CD4-positive, CD25-positive, alpha-beta regulatory T cell (primary cell): ENCODE measurements at places on chromosomes 1 and 21. TPM values are rescaled to one million over a fixed set of nuclear protein-coding genes. Genes with fewer than 3 reads are reported as not detected.

GRCh38 chr1:75937034-75937433 is 4.8 kb upstream of the ASB17 start:
- H3K27ac ChIP-seq, result no peak overlapping the region
- DNase-seq, result no peak
- H3K27me3 ChIP-seq, result no peaks in the 10 kb centered on the region
- H3K4me1 ChIP-seq, result no peaks in the 10 kb centered on the region

SYT6 gene
- 0.17 TPM for total RNA-seq

DNA sequence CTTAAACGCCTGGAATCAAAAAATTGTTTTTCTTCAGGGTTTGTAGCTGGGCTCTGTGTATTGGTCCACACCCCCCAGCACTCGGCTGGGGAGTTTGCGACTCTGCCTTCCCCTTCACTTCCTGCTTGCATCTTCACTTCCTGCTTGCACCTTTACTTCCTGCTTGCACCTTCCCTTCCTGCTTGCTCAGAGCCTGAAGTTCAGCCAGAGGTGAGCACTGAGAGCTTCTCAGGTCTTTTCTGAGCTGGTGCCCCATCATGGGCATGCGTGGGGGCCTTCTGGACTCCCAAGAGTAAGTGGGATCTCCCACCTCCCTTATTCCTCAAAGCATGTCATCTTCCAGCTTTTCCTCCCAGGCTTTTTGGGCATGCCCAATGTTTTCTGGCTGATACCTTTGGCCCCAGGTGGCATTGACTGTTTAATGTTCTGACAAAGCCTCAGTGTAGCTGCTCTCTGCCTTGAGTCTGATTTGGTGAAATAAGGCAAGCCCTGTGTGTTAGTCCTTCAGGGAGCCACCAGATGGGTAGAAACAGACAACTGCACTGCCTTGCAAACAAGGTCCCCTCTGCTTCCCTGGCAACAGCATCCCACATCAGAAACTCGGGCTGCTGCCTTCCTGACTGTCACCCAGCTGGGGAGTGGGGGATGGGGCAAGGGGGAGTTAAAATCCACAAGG is 3.5 kb downstream of the KRTAP10-2 start:
- H3K27ac ChIP-seq, result peak overlapping the region; percentile 28
- no peaks in the 10 kb centered on the region for H3K27me3 ChIP-seq
- H3K4me3 ChIP-seq, result peak overlapping the region; percentile 49
- DNase-seq, result no peak
- peaks cover 15% of the 10 kb centered on the region for H3K4me1 ChIP-seq
- no peaks in the 10 kb centered on the region for H3K36me3 ChIP-seq

DNA sequence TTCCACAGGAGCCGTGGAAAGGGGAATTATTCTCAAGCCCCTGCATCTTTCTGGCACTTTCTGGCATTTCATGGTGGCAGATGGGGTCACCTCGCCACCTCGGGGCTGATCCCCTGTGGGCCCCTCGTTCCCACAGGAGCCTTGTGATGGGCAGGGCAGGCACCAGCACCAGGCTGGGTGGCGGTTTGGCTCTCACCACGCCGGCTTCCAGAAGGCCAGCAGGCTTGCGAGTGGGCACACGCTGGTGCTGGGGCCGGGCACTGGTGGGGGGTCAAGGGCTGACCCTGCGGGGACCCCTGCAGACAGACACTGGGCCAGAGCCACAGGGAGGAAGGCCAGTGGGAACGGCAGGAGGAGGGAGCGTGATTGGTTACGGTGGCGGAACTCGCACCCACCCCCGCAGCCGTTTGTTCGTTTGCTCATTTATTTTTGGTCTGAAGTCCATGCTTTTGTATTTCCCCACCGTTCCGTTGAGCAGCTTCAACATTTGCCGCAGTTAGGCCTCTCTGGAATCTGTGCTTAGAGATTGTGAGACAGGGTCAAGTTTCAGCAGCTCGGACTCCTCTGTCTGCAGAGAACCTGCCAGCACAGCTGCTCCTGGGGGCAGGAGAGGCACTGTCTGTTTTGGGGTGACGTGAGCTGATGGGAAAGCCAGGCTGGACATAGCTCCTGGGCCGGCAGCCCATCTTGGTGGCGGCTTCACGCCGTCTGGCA is 5.3 kb downstream of the COL18A1 start:
- DNase-seq, result no peak
- no peak overlapping the region for H3K4me3 ChIP-seq
- peaks cover 9% of the 10 kb centered on the region for H3K27me3 ChIP-seq
- no peak overlapping the region for H3K27ac ChIP-seq
- H3K36me3 ChIP-seq, result no peaks in the 10 kb centered on the region
- peaks cover 10% of the 10 kb centered on the region for H3K4me1 ChIP-seq

GRCh38 chr1:233520261-233521191 is 93.4 kb upstream of the KCNK1 start:
- H3K27ac ChIP-seq, result no peak overlapping the region
- peaks cover 4% of the 10 kb centered on the region for H3K27me3 ChIP-seq
- DNase-seq, result no peak

DNA sequence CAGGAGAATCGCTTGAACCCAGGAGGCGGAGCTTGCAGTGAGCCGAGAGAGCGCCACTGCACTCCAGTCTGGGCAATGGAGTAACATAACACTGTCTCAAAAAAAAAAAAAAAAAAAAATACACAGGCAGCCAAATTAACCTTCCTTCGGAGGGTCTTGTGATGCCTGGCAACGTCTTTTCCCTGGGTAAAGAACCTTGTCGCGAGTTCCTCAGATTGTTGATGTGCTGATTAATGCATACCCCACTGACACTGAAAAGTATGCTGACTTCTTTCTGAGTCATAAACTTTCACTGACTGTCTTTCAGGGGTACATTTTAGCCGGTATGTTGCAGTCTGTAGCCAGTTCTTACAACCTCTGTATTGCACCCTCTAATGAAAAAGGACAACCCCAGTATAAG is 95.1 kb upstream of the SOD1 start:
- H3K4me3 ChIP-seq, result no peak overlapping the region
- H3K36me3 ChIP-seq, result no peaks in the 10 kb centered on the region
- H3K27me3 ChIP-seq, result no peaks in the 10 kb centered on the region
- H3K27ac ChIP-seq, result no peak overlapping the region
- DNase-seq, result no peak
- H3K4me1 ChIP-seq, result peaks cover 6% of the 10 kb centered on the region

PRMT6 gene
- 7.8 TPM for total RNA-seq

DNA sequence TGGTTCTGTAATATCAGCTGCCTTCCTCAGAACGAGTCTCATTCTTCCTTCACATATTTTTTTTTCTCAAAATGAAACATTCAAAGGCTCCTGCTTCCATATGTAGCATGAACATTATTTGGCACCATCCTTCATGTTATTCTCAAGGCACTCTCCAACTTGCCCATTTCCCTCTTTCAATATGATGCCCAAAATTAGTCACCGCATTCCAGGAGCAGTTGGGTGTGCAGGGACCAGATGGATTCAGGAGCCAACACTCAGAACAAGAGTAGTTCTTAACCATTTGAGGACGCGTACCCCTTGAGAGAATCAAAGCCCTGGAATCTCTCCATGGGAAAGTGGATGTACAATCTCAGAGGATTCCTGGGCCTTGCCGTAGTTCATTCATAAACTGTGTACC is 50.3 kb downstream of the KCNK1 start:
- H3K4me1 ChIP-seq, result no peaks in the 10 kb centered on the region
- no peaks in the 10 kb centered on the region for H3K36me3 ChIP-seq
- H3K4me3 ChIP-seq, result no peak overlapping the region

HRNR gene
- not detected for total RNA-seq

GRCh38 chr1:39894884-39895495 is 6.7 kb downstream of the MYCL start:
- H3K27ac ChIP-seq, result no peak overlapping the region
- no peak overlapping the region for H3K4me3 ChIP-seq
- H3K27me3 ChIP-seq, result peaks cover 29% of the 10 kb centered on the region
- no peak for DNase-seq
- H3K36me3 ChIP-seq, result no peaks in the 10 kb centered on the region

DNA sequence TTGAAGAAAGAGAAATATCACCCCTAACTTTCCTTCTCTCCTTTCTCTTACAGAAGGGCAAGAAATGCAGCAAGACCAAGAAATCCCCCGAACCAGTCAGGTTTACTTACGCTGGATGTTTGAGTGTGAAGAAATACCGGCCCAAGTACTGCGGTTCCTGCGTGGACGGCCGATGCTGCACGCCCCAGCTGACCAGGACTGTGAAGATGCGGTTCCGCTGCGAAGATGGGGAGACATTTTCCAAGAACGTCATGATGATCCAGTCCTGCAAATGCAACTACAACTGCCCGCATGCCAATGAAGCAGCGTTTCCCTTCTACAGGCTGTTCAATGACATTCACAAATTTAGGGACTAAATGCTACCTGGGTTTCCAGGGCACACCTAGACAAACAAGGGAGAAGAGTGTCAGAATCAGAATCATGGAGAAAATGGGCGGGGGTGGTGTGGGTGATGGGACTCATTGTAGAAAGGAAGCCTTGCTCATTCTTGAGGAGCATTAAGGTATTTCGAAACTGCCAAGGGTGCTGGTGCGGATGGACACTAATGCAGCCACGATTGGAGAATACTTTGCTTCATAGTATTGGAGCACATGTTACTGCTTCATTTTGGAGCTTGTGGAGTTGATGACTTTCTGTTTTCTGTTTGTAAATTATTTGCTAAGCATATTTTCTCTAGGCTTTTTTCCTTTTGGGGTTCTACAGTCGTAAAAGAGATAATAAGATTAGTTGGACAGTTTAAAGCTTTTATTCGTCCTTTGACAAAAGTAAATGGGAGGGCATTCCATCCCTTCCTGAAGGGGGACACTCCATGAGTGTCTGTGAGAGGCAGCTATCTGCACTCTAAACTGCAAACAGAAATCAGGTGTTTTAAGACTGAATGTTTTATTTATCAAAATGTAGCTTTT is 2.4 kb downstream of the CCN1 start:
- H3K27ac ChIP-seq, result no peak overlapping the region
- DNase-seq, result no peak
- peaks cover 8% of the 10 kb centered on the region for H3K4me1 ChIP-seq
- no peak overlapping the region for H3K4me3 ChIP-seq
- peaks cover 32% of the 10 kb centered on the region for H3K27me3 ChIP-seq

DNA sequence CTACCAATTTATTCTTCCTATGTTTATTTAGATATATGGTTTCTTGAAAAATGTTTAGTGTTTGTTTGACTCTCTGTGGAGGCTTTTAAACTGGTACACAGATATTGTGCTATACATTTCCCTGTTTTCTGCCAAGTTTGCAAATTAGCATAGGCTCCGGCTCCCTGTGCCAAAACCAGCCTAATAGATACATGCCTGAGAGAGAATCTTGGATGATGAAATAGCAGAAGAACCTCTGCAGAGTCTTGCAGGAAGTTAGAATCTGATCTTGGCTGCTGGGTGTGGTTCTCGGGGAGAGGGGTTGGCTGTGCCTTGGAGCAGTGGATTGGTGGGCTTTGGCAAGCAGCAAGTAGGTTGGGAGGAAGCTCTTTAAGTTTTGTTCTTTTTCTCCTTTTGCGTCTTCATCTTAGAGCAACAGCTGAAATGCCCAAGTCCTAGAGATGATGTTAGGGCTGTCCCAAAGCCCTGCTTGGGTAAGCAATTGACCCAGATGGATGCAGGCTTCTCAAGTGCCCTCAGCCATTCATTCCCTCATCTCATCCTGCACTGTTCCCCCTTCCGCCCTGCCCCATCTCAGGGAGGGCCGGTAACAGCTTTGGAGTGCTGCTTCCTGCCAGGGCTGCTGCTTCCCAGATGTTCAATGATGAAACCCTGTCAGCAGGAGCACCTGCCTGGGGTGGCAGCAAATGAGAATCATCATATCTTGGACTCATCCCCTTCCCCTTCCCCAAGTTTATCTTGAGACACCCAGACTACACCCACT is 9.3 kb downstream of the PLA2G2A start:
- no peaks in the 10 kb centered on the region for H3K4me1 ChIP-seq
- no peaks in the 10 kb centered on the region for H3K36me3 ChIP-seq
- H3K4me3 ChIP-seq, result no peak overlapping the region
- H3K27me3 ChIP-seq, result no peaks in the 10 kb centered on the region

LYPD8 gene
- total RNA-seq, result not detected

- no peaks in the 10 kb centered on the region for H3K36me3 ChIP-seq
- H3K4me3 ChIP-seq, result no peak overlapping the region
- no peak for DNase-seq
- H3K4me1 ChIP-seq, result no peaks in the 10 kb centered on the region
Measured at GRCh38 chr1:183002267-183002666, 21.0 kb upstream of the LAMC1 start.

- peak overlapping the region; percentile 76 for H3K27ac ChIP-seq
- H3K36me3 ChIP-seq, result peaks cover 7% of the 10 kb centered on the region
- no peak for DNase-seq
- H3K4me3 ChIP-seq, result peak overlapping the region; percentile 83
- H3K4me1 ChIP-seq, result peaks cover 39% of the 10 kb centered on the region
- H3K27me3 ChIP-seq, result no peaks in the 10 kb centered on the region
Measured at GRCh38 chr1:150148837-150149270, 862 bp upstream of the PLEKHO1 start.
